ENCODE measurements at places on chromosomes 4 and X. TPM values are rescaled to one million over a fixed set of nuclear protein-coding genes. Genes with fewer than 3 reads are reported as not detected.

Gene ZNF732
- total RNA-seq, result not detected

Gene SFRP2
- not detected for total RNA-seq

Gene GAGE13
- not detected for total RNA-seq

Gene CYTL1
- total RNA-seq, result not detected

Gene CUL4B
- total RNA-seq, result 42.1 TPM

Gene ARHGAP6
- not detected for total RNA-seq

Gene SLITRK2
- not detected for total RNA-seq

Gene NDNF
- not detected for total RNA-seq

Gene PIN4
- total RNA-seq, result 36.8 TPM

Gene ZNF674
- total RNA-seq, result 4.4 TPM

Gene RNF150
- total RNA-seq, result 0.30 TPM

Gene FMR1
- total RNA-seq, result 18.4 TPM

Gene FRMD7
- not detected for total RNA-seq

Gene PRKG2
- 0.85 TPM for total RNA-seq

Gene RBM47
- 24.1 TPM for total RNA-seq

Gene SMIM31
- not detected for total RNA-seq

Measured in A549 treated with GW870086 at 1 μM for 4 hours (cell line).